ENCODE measurements at places on chromosomes 6 and 20. TPM values are rescaled to one million over a fixed set of nuclear protein-coding genes. Genes with fewer than 3 reads are reported as not detected.

The WFDC2 gene
- total RNA-seq, result 61.3 TPM

The ACSS1 gene
- total RNA-seq, result 4.0 TPM

DNA sequence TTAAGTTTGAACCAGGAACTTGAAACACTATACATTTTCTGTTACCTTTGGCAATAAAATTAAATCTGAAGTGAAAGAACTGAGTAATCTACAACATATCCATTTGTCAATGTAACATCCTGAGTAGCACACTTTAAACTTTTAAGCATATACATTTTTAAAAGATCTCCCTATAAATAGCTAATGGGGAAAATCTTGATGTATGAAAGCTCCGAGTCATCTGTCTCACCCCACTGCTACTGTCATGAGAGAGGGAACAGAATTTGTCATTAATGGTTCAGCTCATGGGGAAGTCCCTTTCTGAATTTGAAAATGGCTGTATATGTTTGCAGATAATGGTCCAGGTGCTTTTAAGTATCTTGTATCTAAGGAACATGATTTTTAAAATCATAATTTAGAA, 55.2 kb upstream of the NOX3 start:
- H3K27me3 ChIP-seq, result peaks cover 11% of the 10 kb centered on the region
- peaks cover 6% of the 10 kb centered on the region for H3K4me1 ChIP-seq
- no peak overlapping the region for H3K27ac ChIP-seq
- H3K36me3 ChIP-seq, result no peaks in the 10 kb centered on the region
- H3K4me3 ChIP-seq, result no peak overlapping the region
- DNase-seq, result no peak

DNA sequence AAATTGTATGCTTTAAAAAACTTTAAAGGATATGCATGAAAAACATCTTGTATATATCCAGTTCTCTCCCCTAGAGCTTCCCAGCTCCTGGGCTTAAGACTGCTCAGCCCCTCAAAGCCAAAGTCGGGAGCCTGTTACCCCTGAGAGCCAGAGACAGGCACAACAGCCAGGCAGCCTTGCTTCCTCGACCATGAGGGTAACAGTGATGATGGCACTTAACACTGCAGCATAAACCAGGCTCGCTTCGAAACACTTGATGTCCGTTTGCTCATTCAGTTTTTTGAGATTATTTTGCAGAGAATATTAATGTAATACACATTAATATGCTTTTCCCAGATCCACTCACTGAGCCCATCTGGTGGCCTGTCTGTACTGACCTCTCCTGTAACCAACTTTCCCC, 47.2 kb downstream of the RPP40 start:
- peaks cover 42% of the 10 kb centered on the region for H3K36me3 ChIP-seq
- H3K27me3 ChIP-seq, result no peaks in the 10 kb centered on the region
- H3K27ac ChIP-seq, result no peak overlapping the region
- H3K4me1 ChIP-seq, result no peaks in the 10 kb centered on the region
- no peak overlapping the region for H3K4me3 ChIP-seq
- DNase-seq, result no peak

DNA sequence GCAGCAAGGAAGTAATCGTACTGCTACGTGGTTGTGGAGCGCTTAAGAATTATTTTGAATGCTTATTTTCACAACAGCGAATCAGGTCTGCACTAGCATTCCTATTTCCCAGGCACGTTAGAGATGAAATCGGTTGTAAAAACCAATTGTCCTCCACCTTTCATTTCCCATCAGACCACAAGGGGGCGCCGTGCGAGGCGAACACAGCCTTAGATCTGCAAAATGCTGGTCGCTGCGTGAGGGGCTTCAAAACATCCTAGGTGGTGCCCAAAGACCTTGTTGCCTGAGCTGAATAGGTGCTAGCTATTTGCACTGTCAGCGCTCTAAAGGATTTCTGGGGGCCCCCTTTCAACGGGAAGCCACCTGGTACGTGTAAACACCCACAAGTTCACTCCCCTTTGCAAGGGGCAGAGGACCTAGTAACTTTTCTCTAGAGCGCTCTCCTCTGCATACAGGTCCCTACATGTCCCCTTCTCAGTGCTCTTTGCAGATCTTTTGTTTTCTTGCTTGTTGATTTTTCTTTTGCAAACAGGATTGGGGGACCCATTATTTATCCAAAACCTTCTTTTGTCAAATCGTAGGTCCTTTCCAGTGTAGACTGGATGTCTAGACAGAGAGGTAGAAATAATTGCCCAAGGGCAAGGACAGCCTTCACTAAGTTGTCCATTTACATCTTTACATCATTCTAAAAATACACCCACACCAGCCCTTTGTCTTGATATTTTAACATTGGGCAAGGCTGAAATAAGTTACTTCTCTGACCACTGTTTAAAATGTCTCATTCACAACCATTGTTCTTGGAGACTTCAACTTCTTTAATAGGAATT, 59.8 kb downstream of the NEDD9 start:
- H3K4me1 ChIP-seq, result peaks cover 20% of the 10 kb centered on the region
- peak overlapping the region; percentile 68 for H3K27ac ChIP-seq
- no peak overlapping the region for H3K4me3 ChIP-seq
- no peaks in the 10 kb centered on the region for H3K36me3 ChIP-seq

Measured in mesothelial cell of epicardium (in vitro differentiated cells).